ENCODE measurements at places on chromosomes 5 and 9.
A peak's percentile ranks its signal among the peaks of the same experiment; 100 is the strongest.

GRCh38 chr5:79464695-79465332 is 49.1 kb downstream of the HOMER1 start:
- no peaks in the 10 kb centered on the region for H3K27me3 ChIP-seq
- DNase-seq = no peak
- H3K36me3 ChIP-seq = no peaks in the 10 kb centered on the region
- peaks cover 6% of the 10 kb centered on the region for H3K4me1 ChIP-seq

DNA sequence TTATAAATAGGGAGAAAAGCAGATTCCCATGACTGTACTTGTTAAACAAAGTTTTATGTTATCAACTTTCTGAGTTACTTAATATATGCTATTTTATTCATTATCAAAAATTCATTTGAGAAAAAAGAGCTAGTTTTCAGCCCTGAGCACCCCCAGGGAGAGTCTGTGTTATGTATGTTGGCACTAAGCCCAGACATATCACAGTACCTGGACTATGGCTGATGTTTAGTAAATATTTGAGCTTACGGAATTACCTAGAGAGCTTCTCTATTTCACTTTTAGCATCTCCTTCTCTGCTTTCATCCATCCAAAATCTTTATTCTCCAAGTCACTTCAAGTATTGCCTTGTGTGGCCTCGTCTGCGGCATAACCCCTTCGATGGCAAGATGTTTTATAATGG is 225.9 kb upstream of the PCSK5 start:
- H3K36me3 ChIP-seq = no peaks in the 10 kb centered on the region

DNA sequence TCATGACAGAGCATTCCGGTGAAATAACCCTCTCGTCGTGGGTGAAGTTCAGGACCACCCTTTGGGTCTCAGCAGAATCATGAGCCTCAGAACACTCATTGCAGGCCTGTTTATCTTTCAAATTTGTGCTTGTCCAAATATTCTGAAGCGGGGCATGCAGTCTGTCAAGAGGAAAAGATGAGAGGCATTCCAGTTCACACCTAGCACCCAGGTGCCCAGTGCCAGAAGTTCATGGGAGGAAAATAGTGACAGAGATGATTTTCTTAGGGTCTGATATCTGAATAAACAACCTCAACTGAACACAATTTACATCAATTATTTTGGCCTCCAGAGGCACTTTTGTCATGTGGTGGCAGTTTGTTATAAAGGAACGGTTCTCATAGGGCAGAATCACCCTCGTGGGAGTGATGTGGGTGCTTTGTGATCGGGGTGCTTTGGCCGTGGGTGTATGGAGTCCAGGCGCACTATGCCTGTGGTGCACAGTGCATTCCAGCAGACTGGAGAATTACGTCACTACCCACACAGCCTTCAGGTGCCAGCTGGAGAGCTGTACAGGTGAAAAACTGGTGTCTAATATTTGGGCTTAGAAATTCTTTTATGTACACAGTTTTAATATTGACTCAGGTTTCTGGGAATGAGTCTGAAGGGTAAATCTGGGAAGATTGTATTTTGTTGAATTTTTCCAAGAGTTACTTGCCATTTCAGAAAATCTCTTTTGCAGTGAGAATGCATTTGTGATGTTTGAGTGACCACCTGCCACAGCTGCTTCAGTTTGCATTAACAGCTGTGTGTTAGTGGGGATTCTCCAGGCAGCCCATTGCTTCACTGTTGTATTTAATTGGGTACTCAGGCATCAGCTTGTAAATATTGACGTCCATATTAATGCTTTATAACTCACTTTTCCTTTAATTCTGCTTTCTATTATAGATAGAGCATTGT is 289.3 kb downstream of the FANCC start:
- DNase-seq = no peak
- H3K4me3 ChIP-seq = no peak overlapping the region
- H3K36me3 ChIP-seq = peaks cover 24% of the 10 kb centered on the region
- peak overlapping the region; percentile 66 for H3K27ac ChIP-seq
- no peaks in the 10 kb centered on the region for H3K27me3 ChIP-seq

DNA sequence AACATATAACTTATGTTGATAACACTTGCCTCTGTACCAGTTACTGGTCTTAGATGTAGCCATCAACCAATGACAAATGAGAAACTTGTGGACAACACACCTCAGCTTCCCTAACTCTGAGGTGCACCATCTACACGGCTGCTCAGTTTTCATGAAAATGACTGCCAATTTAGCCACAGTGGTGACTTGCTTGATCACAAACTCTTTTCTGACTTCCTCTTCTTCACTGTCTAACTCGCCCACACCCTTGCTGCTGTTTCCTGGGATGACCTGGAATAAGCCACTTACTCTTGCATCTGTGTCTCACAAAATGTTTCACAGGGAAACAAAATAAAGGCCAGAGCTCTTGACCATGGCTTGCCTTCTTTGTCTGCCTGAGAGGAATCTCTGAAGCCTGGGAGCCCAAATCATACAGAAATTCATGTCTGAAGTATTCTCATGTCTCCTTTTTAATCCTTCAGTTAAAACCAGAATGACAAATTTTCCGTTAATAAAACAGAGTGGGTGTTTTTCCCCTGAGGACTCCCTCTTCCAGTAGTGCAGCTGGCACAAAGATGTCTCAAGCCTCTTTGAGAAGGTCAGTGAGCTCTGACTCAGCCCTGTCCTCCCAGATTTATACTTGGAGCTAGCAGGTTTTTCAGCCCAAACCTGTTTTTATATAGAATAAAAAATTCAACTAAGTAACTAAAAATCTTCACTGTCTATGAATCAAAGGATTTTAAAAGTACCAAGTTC is 126.5 kb upstream of the PAM start:
- H3K4me3 ChIP-seq = peak overlapping the region; percentile 46
- DNase-seq = no peak
- H3K36me3 ChIP-seq = no peaks in the 10 kb centered on the region
- H3K27ac ChIP-seq = peak overlapping the region; percentile 55
- no peaks in the 10 kb centered on the region for H3K27me3 ChIP-seq

DNA sequence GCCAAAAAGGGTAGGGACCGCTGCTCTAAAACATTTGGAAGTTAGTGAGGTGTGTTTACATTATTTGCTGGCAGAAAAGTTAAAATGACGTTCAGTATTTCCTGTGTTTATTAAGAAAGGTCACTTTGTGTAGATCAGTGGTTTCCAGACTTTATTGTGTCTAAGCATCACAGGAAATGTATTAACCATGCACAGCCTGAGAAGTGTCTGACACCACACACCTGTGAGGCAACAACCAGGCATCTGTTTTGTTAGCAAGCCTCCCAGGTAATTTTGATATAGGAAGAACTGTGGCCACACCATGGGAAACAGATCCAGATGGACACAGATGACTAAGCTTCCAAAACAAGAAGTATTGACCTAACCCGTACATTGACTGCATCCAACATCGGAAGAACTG is 12.0 kb downstream of the TTC1 start:
- no peak for DNase-seq
- peaks cover 9% of the 10 kb centered on the region for H3K36me3 ChIP-seq
- H3K4me3 ChIP-seq = no peak overlapping the region
- no peak overlapping the region for H3K27ac ChIP-seq
- H3K4me1 ChIP-seq = peaks cover 10% of the 10 kb centered on the region
- H3K27me3 ChIP-seq = no peaks in the 10 kb centered on the region

GRCh38 chr5:102069974-102070373 is 226.1 kb downstream of the SLCO4C1 start:
- H3K36me3 ChIP-seq = no peaks in the 10 kb centered on the region
- H3K27me3 ChIP-seq = no peaks in the 10 kb centered on the region
- no peak overlapping the region for H3K4me3 ChIP-seq
- no peak overlapping the region for H3K27ac ChIP-seq

DNA sequence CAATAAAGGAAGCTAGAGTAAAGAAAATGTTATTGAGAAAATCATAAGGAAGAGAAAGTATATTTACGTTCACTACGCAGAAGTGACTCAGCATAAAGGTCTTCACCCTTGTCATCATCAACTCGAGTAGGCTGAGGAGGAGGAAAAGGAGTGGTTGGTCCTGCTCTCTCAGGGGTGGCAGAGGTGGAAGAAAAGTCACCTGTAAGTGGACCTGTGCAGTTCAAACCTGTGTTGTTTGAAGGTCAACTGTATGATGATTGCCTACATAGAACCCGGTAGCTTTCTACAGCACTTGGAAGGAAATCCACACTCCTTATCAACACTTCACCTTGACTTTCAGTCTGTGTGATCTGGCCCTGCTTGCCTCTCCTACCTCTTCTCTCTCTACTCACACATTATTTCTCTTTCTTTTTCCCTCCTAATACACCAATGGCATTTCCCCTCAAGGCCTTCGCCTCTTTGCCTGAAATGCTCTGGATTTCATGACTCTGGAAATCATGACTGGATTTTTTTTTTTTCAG is 109.3 kb upstream of the CPEB4 start:
- H3K4me3 ChIP-seq = no peak overlapping the region
- DNase-seq = no peak
- peaks cover 40% of the 10 kb centered on the region for H3K4me1 ChIP-seq
- H3K27me3 ChIP-seq = no peaks in the 10 kb centered on the region
- H3K27ac ChIP-seq = peak overlapping the region; percentile 0
- no peaks in the 10 kb centered on the region for H3K36me3 ChIP-seq

- H3K4me1 ChIP-seq = no peaks in the 10 kb centered on the region
- no peak overlapping the region for H3K27ac ChIP-seq
- no peak for DNase-seq
- H3K27me3 ChIP-seq = no peaks in the 10 kb centered on the region
- no peaks in the 10 kb centered on the region for H3K36me3 ChIP-seq
- H3K4me3 ChIP-seq = no peak overlapping the region
These were observed 3.6 kb upstream of the FUT7 start for GRCh38 chr9:137035507-137035834.

DNA sequence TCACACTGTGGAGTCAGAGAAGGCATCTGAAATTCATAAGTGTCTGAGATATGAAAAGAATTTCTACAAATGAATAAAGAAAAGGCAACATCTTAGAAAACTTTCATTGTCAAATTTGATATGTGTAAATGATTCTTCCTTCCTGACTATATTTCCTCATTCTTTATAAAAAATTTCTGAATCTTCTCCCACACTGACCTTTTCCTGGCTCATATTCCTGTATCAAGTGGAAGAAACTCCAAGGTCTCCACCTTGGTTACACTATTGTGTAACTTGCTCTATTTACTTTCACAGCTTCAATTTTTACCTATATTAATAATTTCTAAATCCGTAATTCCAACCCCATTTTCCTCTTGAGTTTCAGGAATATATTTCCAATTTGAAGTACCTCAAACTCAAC is 93.5 kb upstream of the FBXL7 start:
- DNase-seq = no peak
- H3K36me3 ChIP-seq = no peaks in the 10 kb centered on the region
- no peaks in the 10 kb centered on the region for H3K27me3 ChIP-seq
- no peaks in the 10 kb centered on the region for H3K4me1 ChIP-seq
- no peak overlapping the region for H3K27ac ChIP-seq

GRCh38 chr5:174723979-174724483 is 351 bp upstream of the MSX2 start:
- H3K27me3 ChIP-seq = peaks cover 85% of the 10 kb centered on the region
- peaks cover 33% of the 10 kb centered on the region for H3K36me3 ChIP-seq
- peaks cover 47% of the 10 kb centered on the region for H3K4me1 ChIP-seq

DNA sequence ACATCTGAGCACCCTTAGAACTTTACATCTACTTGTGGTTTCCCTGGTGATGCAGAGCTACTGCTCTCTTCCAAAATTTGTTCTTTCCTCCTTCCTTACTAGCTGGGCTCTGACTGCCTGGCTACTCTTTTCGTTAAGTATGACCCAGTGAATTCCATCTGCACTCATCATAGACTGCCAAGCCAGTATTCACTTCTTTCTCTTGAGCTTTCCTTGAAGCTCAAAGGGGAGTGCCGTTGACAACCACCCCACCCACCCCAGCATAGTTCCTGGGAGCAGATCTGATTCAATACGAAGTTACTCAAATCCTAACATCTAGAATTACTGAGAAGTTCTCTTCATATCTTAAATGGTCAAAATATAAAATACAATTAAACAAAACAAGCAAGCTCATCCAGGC is 190.5 kb downstream of the ADAMTS12 start:
- no peaks in the 10 kb centered on the region for H3K36me3 ChIP-seq
- H3K27ac ChIP-seq = no peak overlapping the region
- no peaks in the 10 kb centered on the region for H3K27me3 ChIP-seq
- H3K4me3 ChIP-seq = no peak overlapping the region
- no peaks in the 10 kb centered on the region for H3K4me1 ChIP-seq
- no peak for DNase-seq

GRCh38 chr5:127228540-127229184 is 61.9 kb upstream of the MEGF10 start:
- peak overlapping the region; percentile 86 for H3K27ac ChIP-seq
- no peak for DNase-seq
- H3K4me3 ChIP-seq = peak overlapping the region; percentile 81
- H3K4me1 ChIP-seq = no peaks in the 10 kb centered on the region
- no peaks in the 10 kb centered on the region for H3K36me3 ChIP-seq

GRCh38 chr5:120329095-120329494 is 135.0 kb upstream of the PRR16 start:
- no peaks in the 10 kb centered on the region for H3K36me3 ChIP-seq
- H3K4me3 ChIP-seq = no peak overlapping the region
- no peak overlapping the region for H3K27ac ChIP-seq

DNA sequence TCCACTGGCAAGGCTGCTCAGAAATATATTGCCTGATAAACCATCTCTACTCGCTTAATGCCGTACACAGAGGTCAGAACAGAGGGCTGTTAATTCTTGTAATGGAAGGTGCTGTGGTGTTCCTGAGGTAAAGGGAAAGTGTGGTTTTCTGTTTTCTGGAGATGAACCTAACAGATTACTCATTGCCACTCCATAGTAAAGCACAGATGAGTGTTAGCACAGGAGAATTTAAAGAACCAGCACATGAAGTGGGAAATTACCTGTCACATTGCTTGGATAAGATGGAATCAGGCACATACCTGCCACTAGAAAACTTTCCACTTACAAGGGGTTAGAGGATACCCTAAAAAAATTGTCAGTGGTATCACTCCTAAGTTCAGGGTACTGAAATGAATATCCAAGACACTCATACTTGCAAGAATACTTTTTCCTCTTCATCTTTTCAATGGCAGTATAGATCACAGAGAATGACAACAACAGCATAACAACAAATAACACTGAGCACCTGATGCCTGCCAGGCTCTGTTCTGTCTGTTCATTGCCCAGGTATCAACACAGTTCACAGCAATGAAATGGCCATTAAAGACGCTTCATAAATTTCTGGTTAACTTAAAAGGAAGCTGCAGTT is 152.9 kb upstream of the GNA14 start:
- no peak overlapping the region for H3K4me3 ChIP-seq
- no peak for DNase-seq
- H3K36me3 ChIP-seq = peaks cover 8% of the 10 kb centered on the region
- H3K4me1 ChIP-seq = peaks cover 6% of the 10 kb centered on the region

GRCh38 chr5:88602584-88602983 is 280.4 kb downstream of the MEF2C start:
- no peaks in the 10 kb centered on the region for H3K27me3 ChIP-seq
- no peak for DNase-seq
- no peak overlapping the region for H3K4me3 ChIP-seq
- no peaks in the 10 kb centered on the region for H3K36me3 ChIP-seq

GRCh38 chr5:113922343-113922742 is 408.8 kb downstream of the YTHDC2 start:
- peak overlapping the region; percentile 9 for H3K4me3 ChIP-seq
- DNase-seq = no peak
- H3K27me3 ChIP-seq = no peaks in the 10 kb centered on the region
